ENCODE measurements at places on chromosomes 7 and 10. TPM values are rescaled to one million over a fixed set of nuclear protein-coding genes. Genes with fewer than 3 reads are reported as not detected.
A peak's percentile ranks its signal among the peaks of the same experiment; 100 is the strongest.

ELOVL3 gene
- 3.1 TPM for polyA plus RNA-seq

DNA sequence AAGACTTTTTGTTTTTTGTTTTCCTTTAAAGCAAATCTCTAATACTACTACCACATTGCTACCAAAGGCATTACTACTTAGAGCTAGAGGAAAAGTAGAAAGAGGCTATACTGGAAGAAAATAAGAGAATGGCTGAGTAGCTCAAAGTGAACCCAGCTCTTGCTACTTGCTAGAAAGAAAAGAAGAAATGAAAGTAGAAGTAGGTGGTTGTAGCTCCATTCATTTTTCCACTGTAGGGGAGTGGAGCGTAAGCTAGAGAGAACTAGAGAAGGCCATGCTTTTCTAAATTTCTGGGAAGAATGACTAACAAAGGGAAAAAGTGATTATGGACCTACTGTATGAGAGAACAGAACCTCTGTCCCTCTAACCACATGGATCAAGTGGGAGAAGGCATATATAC, 184.4 kb downstream of the PON1 start:
- no peak for DNase-seq

DNA sequence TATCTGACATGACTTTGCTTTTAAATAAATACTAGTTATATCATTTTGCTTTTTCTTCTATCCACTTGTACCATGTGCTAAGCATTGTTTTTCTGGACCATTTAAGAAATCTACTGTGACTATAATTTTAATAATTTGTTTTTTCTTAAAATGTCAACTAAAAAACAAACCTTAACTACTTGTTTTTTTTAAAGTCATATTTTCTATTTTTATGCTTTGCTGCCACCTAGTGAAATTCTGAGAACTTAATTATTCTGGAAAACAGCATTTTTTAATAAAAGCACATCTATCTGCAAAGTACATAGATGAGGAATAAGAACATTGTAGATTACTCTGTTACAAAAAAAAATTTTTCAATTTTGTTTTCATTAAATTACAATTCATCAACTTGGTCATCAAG, 47.4 kb downstream of the ORC5 start:
- DNase-seq, result peak; percentile 5

DNA sequence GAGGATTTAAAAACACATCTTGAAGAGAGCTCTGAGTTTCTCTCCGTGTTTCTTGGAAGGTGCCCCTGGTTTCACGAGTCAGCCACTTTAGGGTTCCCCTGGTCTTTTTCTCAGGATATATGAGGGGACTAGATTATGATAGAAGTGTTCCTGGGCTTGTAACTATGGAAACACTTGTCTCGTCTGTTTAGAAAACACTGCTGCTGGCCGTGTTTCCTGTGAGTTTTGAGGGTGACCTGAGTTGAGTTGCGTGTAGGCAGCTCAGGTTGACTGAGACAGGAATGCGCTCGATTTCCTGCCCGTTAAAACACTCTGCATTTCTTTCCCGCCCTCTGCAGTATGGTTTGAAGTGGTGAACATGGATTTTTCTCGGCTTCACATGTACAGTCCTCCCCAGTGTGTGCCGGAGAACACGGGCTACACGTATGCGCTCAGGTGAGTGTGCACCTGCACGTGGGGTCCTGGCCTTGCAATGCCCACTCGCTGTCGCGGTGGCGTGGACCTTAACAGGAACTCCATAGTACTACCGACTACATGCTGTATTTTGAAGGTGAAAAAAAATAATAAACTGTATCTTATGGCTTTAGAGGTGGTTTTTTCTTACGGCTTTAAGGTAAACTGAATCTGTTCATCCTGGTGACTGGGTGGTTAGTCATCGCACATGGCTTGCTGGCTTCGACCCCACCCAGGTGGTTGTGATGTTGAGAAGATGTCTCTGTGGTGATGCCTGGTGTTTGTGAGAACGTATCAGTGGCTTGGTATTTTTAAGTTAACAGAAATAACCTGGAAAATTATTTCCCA, at the start of gene SUN1:
Gene SUN1, plus strand, starts transcription at position 310 of the 801 bp plus-strand sequence. Its CDS starts 49 bp downstream, at position 359.
- no peak for DNase-seq

- no peak for DNase-seq
Observed at GRCh38 chr7:75050501-75050900, 23.1 kb downstream of the RCC1L start.
